ENCODE measurements at places on chromosomes 2 and 18.

- no peak for DNase-seq
Observed at GRCh38 chr2:94980406-94980805, 45.1 kb upstream of the MAL start.

GRCh38 chr2:10733980-10734379 is 12.6 kb downstream of the ATP6V1C2 start:
- DNase-seq, result no peak

DNA sequence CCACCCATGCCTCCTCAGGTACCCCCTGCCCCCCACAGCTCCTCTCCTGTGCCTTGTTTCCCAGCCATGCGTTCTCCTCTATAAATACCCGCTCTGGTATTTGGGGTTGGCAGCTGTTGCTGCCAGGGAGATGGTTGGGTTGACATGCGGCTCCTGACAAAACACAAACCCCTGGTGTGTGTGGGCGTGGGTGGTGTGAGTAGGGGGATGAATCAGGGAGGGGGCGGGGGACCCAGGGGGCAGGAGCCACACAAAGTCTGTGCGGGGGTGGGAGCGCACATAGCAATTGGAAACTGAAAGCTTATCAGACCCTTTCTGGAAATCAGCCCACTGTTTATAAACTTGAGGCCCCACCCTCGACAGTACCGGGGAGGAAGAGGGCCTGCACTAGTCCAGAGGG is 803 bp upstream of the DES start:
- DNase-seq, result peak; percentile 45

GRCh38 chr2:218569661-218570500 is 1.2 kb downstream of the CNOT9 start:
- peak; percentile 30 for DNase-seq

DNA sequence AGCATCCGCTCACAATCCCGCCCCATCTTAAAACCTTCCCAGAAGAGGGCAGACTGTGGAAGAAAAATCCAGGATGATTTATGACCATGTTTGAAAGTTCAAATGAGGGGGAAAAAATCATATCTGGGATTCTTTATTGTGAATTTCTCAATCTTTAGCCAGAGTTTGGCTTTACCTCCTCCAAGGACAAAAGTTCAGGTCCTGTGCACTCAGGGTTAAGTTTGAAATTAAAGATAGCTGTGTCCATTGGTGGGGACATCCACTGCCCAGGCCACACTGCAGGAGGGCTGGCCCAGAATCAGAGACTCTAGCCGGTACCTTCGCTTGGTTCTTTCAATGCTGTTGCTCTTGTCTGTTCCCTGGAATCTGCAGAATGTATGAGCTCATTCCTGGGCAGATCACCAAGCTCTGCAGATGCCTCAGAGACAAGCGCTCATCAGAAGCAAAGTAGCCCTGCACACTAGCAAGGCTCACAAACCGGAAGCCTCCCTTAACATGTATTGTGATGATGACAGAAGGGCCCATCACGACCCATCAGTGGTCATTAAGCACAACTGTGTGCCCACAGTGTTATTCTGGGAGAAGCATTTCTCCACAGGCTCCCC is 375.3 kb upstream of the KLHL29 start:
- no peak for DNase-seq

DNA sequence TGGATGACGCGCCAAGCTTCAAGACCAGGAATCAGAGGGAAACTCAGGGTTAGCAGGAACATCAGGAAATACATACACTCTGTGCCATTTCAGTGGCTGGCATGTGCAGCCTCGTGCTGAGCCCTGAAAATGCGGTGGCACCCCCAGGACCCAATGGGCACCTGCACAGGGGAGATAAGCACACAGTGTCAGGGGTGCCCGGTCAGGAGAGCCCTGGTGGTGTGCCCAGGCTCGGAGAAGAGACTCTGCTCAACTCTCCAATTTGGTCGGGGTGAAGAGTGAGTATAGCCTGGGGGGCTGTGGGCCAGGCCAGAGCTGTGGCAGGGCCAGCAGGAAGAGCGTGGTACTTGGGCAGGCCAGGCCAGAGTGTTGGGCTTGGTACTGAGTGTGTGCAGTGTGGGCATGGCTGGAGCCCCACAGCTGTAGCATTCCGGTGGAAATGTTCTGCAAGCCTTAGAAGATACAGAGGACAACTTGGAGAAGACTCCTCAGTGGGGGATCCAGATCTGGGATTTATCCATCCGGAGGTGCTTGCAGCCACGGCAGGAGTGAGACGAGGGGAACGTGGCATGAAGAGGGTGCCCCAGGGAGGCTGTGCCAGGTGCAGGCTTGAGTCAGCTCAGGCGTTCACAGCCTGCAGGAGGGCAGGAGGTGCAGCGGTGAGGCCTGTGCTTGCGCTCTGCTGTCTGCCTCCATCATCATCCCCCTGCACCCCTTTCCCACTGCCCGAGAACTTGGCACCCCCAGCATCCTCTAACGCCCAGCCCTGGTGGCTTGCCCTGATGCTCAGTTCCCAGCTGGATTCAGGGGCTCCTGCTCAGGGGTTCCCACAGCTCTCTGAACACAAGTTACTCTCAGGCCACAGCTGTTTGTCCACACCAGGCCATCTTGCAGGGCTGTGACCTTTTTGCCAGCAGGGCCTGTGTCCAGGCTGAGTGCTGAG is 451.7 kb upstream of the HS6ST1 start:
- DNase-seq, result no peak

- DNase-seq, result peak; percentile 34
Observed at GRCh38 chr2:207149249-207150213, 16.2 kb downstream of the KLF7 start.

GRCh38 chr2:200300065-200300464 is 6.4 kb upstream of the SPATS2L start:
- DNase-seq, result no peak

- no peak for DNase-seq
Observed at GRCh38 chr2:118661179-118661578, 186.3 kb downstream of the EN1 start.

GRCh38 chr18:7585276-7585670 is 18.2 kb downstream of the PTPRM start:
- no peak for DNase-seq

- no peak for DNase-seq
Observed at GRCh38 chr18:23237524-23238151, 102.4 kb downstream of the CABLES1 start.

DNA sequence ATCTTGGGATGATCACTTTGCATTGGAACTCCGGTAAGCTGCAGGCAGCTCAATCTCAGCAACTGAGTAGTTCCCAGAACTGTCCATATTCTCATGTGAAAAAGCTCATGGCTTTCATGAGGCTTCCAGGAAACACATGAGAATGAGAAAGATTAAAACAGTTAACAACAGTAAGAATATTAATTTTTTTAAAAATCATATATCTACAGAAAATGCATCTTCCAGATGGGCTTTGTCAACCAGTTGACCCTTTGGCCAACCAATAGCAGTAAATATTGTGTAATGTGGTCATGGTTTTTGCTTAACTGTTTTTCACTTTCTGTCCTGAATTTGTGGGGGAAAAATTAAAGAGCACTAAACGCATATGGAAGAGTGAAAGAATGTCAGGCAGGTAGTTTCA is 131.2 kb upstream of the CCDC195 start:
- no peak for DNase-seq

GRCh38 chr2:113233593-113234550 is 44.8 kb downstream of the PAX8 start:
- DNase-seq, result peak; percentile 78

- DNase-seq, result no peak
Observed at GRCh38 chr18:79770826-79771225, 26.9 kb upstream of the KCNG2 start.

- no peak for DNase-seq
Observed at GRCh38 chr2:126720638-126721037, 64.7 kb downstream of the GYPC start.

- no peak for DNase-seq
Observed at GRCh38 chr2:43841949-43842865, 3.4 kb downstream of the ABCG8 start.

DNA sequence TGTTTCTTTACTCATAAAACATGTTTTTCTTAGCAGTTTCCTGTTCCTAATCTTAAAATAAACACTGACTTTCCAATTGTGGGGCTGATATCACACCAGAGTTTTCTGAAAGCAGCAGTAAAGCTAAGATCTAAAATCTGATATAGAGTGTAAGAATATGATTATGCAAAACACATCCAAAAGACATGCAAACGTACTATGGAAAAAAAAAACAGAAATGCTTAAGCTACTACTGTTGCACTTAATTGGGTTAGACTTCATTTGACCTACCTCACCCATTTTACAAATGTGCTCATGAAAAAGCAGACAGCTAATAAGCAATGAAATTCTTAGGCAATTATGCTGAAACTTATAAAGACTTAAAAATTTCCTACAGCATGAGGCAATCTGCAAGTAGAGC is 10.5 kb downstream of the CYTIP start:
- DNase-seq, result no peak

GRCh38 chr2:33011373-33011772 is 64.6 kb downstream of the LTBP1 start:
- DNase-seq, result no peak

GRCh38 chr2:163711258-163711657 is 24.6 kb downstream of the FIGN start:
- no peak for DNase-seq

GRCh38 chr2:136920652-136921333 is 155.4 kb downstream of the THSD7B start:
- no peak for DNase-seq

DNA sequence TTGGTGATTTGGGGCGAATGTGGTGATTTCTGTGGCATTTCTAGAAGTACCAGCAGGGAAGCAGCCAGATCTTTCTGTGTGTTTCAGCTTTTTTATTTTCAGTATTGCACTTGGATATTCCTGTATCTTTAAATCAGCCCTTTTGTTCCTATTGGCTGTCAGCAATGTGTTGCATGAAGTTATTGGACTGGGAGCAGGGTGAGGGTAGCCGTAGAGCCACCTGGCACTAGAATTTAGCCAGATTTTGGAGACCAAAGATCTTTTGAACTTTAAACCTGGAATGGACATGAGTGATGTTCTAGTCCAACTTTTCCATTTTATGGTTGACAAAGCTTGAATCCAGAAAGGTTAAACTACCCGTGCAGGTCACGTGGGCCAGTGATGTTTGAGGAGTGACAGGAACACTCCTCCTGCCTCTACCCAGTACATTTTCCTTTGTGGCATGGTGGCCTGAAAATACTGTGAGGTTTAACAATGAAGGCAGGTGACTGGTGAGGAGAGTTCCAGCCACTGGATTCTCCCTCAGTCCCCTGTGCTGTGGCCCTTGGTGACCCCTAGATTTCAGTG is 122.3 kb downstream of the NEDD4L start:
- DNase-seq, result no peak

DNA sequence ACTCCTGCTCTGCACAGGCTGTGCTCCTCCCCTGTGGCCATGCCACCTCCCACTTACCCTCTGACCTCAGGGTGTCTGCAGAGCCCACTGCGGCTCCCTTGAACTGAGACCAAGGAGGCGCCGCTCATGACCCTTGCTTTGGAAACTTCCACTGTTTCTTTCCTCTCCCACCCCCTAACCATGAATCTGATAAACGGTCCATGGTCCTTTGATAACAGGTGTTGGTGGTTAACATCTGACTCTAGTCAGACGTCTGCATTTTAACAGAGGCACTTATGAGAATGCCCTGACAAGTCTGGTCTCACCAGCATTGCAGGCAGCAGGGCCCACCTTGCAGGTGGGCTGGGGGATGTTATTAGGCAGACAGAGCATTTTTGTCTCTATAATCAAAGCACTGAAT is 113.6 kb upstream of the APCDD1 start:
- no peak for DNase-seq

DNA sequence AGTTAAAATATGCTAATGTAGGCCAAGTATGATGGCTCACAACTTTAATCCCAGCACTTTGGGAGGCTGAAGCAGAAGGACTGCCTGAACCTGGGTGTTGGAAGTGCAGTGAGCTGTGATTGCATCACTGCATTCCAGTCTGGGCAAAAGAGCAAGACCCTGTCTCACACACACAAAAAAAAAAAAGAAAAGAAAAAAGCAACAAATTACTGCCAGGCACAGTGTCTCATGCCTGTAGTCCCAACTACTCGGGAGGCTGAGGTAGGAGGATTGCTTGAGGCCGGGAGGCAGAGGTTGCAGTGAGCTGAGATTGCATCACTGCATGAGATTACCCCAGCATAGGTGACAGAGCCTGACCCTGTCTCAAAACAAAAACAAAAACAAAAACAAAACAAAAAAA is 110.6 kb downstream of the PRELID3A start:
- no peak for DNase-seq

- peak; percentile 9 for DNase-seq
Observed at GRCh38 chr2:124778076-124778475, 753.0 kb downstream of the CNTNAP5 start.

- DNase-seq, result no peak
Observed at GRCh38 chr18:65423776-65424175, 327.0 kb upstream of the CDH7 start.

- DNase-seq, result no peak
Observed at GRCh38 chr2:122681626-122682025, 926.2 kb downstream of the TSN start.

DNA sequence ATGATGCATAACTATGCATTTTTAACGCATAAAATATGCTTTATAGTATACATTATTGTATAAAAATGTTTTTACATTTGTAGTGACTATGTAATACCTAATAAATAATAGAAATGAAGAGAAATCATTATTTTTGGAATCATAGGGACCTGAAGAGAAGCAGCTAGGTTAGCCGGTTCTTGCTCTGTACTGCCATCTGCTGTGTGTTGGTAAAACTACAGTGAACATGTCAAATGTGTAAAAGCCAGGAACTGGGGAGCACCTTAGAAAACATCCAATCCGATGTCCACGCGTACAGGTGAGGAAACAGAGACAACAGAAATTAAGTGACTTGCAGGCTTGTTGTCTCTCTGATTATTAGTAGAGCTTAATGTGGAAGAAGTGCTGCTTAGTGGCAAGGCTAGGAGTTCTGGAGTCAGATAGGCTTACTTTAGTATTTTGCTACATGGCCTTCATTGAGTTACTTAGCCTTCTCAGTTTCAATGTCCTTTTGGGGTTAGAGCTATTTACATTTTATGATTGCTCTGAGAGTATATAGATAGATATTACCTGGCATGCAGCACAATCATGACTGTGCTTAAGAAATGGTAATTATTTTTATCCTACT is 386.5 kb downstream of the DLGAP1 start:
- peak; percentile 46 for DNase-seq

- peak; percentile 7 for DNase-seq
Observed at GRCh38 chr2:38997781-38998180, 108.1 kb downstream of the ARHGEF33 start.

DNA sequence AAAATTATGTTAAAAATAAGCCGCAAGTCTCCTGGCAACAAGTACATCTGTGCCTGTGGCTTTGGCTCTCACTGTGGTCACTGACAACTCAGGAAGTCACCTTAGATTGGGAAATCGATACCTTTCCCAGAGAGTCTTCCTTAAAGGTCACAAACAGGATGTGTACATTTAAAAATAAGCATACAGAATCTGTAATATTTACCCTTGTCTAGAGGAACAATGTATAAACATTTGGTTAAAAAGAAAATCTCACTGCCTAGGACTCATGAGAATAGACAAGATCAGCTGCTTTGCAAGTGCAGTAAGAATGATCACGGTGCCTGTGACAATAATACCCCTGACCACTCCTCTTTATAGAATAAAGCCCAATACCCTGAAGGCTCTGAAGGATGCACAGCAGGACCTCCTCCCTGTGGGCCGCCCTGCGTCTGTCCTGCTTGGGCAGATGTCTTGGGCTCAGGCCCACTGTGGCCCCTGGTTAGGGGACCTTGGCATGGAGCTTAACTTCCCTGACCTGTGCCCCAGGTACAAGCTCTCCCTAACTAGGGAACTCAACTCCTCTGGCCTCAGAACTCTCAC is 98.0 kb upstream of the MGAT4A start:
- peak; percentile 68 for DNase-seq

All from NB4 (cell line).